ENCODE measurements at places on chromosomes 4 and X.

- DNase-seq: no peak
Measured at GRCh38 chr4:176538217-176538925, 218.6 kb downstream of the SPCS3 start.

DNA sequence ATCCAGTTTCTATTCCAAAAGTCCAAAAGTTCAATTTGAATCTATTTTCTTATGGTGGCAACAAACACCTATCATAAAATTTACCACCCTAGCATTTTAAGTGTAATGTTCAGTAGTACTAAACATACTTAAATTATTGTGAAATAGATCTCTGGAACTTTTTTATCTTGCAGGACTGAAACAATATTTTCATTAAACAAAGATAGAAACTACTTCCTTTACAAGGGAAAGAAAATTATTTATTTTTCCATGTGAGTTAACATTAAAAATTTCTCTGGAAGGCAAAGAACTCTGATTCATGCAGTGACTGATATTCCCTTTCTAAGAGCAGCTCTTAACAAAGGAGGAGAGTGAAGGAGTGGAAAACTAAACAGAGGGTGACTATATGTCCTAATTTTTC is 40.2 kb downstream of the ADH7 start:
- no peak for DNase-seq

DNA sequence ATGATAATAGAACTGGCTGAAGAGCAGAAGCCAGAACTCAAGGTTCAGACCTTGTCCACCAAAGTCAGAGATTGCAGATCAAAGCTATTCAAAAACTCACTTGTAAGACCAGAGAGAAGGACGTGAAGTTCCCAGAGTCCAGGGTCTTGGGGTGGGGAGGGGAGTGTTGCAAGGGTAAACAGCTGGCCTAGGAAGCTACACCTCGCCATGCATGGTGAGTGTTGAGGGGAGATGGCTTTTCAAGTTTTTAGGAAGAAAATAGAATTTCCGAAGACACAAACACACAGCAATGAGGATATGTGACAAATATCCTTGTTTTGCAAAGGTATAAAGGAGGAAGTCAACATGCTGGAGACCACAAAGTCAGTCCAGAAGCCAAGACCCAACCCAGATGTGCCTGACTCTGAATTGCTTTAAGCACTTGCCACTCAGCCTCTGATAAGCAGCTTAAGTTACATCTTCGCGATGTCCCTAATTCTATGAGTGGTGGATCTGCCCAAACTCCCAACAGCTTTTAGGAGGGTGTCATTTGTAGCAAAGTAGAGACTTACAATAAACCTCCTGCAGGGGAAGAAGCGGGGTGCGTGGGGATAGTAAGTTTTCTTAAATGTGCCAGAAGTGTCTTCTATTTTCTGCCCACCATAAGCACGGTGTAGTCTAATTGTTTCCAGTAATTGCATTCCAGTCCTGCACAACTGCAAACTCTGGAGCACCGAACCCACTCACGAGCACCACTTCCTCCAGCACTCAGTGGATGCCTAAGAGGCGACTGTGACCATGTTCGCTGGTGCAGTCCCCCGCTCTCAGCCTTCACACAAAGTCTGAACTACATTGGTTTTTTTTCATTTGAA is 26.5 kb downstream of the HAND2 start:
- no peak for DNase-seq

- DNase-seq: no peak
Measured at GRCh38 chr4:141220271-141220670, 424 bp upstream of the ZNF330 start.

DNA sequence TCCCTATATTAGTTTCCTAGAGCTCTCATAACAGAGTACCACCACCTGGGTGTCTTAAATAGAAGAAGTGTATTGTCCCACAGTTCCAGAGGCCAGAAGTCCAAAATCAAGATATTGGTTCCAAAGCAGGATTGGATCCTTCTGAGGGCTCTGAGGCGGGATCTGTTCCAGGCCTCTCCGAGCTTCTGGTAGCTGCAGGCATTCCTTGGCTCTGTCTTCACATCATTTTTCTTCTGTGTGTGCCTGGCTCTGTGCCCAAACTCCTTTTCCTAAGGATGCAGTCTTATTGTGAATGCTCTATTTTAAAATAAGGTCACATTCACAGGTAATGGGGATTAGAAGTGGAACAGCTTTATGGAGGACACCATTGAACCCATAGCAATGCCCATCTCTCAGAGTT is 253.7 kb upstream of the TAPT1 start:
- DNase-seq: no peak

GRCh38 chr4:164616961-164617360 is 137.0 kb upstream of the SMIM31 start:
- no peak for DNase-seq

DNA sequence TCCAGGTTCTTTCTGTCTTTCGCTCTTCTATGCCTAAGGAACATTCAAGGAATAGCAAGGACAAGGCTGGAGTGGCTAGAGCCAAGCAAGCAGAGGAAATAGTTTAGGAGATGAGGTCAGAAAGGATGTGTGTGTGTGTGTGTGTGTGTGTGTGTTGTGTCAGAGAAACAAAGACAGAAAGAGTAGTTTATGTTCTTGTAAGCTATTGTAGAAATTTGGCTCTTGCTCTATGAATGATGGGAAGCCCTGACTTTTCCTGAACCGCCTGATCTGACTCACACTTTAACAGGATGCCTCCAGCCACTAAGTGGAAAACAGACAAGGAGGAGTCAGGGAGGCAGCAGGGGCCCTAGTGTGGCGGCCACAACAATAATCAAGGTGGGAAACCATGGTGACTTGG is 39.7 kb downstream of the LGI2 start:
- DNase-seq: no peak

DNA sequence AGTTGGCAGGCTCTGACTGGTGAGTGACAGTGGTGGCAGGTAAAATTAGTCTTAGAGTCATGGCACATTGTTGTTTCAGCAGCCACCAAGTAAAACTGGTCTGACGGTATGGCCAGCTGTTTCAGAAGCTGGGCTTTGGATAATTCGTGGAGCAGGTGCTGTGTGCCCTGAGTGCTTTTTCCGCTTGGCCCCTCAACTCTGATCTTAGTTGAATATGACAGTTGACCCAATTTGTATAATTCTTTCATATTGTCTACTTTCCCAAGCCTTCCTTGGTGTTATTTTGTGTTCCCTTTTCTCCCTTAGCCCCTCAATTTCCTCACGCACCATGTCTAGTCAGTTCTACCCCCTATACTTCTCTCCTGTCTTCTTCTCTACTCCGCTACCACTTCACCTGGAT is 32.0 kb downstream of the CDS1 start:
- DNase-seq: no peak

GRCh38 chr4:95087657-95088455 is 330.1 kb downstream of the BMPR1B start:
- no peak for DNase-seq

- DNase-seq: peak; percentile 52
Measured at GRCh38 chrX:120308959-120309872, 2.0 kb downstream of the TMEM255A start.

DNA sequence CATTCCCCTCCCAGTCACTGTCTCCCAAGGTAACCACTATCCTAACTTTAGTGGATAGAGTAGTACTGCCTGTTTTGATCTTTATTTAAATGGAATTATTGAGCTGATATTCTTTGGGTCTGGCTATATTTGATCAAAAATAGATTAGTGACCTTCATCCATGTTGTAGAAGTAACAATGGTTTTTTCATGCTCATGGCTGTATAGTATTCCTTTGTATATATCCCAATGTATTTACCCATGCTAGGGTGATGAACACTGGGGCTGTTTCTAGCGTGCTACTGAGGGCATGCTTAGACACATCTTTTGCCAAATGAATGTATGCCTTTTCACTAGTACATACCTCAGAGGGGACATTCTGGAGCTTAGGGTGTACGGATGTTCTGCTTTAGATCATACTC is 10.1 kb upstream of the MAGEA8 start:
- no peak for DNase-seq

- peak; percentile 43 for DNase-seq
Measured at GRCh38 chr4:141636771-141637460, 533 bp downstream of the IL15 start.

GRCh38 chrX:43500996-43501694 is 155.0 kb upstream of the MAOA start:
- no peak for DNase-seq

DNA sequence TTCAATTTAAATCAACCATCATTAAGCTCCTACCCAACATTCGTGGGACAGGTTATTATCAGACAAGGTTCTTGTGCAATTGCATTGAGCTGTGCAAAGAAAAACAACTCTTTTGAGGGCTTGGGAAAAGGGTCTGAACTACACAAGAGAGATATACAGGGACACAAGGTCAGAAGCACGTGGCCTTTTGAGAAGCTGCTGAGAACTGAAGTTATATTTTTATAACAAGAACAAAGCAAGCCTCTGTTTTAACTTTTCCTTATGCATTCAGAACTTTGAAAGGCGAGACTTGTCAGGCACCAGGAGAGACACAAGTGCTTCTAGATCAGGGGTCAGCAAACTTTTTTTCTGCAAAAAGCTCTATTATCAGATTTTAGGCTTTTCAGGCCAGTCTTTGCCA is 274.8 kb upstream of the VCX start:
- DNase-seq: no peak

DNA sequence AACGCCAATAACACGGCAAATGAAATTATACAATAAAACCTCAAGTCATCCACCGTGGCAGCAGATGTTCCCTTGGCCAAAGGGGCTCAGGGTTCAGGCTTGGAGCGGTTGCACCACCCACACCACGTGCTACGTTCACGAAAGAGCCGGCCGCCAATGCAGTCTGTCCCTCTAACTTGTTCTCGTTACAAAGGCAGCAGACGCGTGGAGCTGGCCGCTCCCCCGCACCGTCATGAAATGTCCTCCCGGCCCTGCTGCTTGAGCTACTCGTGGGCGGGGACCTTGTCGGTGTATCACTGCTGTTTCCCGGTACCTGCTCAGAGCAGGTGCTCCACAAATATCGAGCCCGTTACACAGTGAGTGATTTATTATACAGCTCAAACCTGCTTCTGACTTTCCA is 36.4 kb upstream of the MAN2B2 start:
- no peak for DNase-seq

DNA sequence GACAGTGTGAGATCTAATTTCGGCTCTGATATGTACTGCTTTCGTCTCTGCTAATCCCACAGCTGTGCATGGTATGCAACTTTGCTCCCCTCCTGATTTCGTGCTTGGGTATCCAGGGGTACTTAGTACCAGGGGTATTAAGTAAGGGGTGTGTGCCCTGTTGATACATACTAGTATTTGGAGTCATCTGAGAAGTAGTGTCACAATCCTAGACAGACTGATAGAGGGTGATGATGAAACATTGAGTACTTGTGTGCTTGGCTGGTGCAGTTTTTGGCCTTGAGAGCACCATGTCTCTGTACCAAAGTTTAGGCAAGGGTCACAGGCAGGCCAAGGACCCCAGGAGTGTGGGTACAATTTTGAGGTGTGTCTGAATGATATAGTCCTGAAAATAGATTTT is 10.9 kb downstream of the GPAT3 start:
- no peak for DNase-seq

DNA sequence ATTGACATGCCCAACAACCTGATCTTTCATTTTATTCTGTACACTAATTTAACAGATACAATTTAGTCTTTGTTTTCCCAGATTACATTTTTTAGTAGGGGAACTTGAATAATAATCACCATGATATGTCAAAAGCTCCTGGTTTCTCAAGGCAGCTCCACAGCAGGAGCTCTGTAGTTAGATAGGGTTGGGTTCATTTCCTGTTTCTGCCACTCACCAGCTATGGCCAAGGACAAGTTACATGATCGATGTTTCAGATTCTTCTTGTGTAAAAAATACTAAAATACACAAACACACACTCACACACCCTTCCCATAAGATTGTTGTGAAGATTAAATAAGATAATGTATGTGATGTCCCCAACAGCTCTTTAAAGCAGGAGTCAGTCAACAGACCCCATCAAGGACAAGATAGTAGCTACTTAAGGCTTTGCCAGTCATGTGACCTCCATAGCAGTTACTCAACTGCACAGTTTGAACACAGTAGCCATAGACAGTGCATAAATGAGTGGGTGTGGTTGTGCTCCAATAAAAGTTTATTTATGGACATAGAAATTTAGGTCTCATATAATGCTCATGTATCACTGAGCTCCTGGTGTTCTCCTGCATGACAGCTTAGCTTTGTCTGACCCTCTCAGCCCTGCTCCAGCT is 18.4 kb downstream of the GUCY1A1 start:
- no peak for DNase-seq

GRCh38 chr4:171718069-171718468 is 95.1 kb upstream of the GALNTL6 start:
- no peak for DNase-seq

DNA sequence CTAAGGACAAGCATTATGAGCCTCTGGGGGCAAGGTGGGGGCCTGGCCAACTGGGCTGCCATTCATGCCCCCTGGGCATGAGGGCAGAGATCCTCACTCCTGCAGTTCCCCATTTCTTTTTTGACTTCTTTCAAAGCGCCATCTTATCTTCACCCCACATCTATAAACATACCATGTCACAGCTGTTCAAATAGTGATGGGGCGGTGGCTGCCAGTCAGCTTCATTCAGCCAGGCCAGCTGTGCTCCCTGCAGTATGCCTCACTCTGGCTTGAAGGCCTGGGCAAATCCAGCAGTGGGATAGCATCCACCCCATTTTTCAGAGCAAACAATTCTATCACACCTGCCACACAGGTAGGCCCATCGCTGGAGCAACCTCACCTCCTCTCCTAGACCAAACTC is 85.5 kb downstream of the NHSL2 start:
- DNase-seq: no peak

GRCh38 chrX:51496501-51497291 is at the start of gene NUDT11:
NUDT11 (minus strand) TSS chrX:51496592; CDS start chrX:51496444, 148 bp downstream.
- peak; percentile 57 for DNase-seq

GRCh38 chr4:15234856-15235126 is 193.0 kb upstream of the C1QTNF7 start:
- DNase-seq: no peak

DNA sequence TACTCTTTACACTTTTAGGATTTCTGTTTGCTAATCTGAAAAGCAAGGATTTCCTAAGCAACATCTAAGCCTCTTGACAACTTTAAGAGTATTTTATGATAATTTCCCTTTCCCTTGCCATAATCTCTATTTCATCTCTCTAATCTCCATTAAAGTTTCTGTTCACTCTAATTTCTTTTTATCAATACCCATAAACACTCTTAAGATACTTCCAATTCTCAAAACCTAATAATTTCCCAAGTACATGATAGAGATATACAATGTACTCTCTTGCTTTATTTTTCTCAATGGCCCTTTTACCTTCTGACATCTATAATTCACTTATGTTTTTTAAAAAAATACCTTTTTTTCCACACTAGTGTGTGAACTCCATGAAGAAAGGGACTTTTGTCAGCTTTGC is 26.8 kb downstream of the DAPP1 start:
- no peak for DNase-seq

DNA sequence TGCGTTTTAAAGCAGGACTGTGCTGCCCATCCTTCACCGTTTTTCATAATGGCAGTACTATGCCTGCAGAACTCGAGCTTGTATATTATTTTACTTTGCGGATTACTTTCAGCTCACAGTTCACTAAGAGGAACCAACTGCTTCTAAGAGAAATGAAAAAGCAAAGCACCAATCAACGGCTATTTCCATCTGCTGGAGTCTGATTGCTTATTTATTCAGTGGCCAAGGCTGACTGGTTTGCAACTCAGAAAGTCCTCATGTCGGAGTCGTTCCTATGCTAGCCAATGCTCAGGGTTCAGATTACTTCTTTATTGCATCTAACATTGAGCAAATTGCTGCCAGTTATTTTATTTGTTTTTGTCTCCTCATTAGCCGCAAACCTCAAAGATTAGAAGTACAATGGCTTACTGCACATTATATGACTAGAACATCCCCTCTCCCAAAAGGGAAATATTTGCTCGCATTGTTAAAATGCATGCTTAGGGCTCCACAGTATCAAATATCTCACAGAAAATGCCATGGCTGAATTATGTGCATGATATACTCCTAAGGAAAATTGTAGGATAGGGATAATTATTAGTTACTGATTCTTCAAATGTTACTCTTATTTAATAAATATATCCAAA is 1628.2 kb upstream of the ADGRL3 start:
- DNase-seq: no peak

All from psoas muscle (tissue), 8 donors.